Activated T-cell treated with anti-CD3 and anti-CD28 coated beads for 24 hours (primary cell): ENCODE measurements at places on chromosomes 4 and X.

DNA sequence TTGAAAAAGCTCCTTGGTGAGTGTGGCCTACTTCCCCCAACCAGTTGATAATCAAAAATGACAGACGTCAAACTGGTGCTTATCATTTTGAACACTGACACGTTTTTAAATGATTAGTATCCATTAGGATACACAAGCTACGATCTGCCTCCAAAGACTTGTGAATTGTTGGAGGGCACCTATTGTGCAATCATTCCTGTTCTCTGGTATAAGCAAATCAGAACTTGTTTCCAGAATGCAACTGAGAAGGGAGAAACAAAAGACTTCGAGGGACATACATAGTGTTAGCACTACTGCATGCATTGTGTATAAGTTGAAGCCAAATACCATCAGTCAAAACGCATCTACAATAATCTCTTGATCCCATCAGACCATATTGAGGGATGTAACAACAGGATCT lies 11.6 kb downstream of the NPY2R start:
- DNase-seq: no peak

DNA sequence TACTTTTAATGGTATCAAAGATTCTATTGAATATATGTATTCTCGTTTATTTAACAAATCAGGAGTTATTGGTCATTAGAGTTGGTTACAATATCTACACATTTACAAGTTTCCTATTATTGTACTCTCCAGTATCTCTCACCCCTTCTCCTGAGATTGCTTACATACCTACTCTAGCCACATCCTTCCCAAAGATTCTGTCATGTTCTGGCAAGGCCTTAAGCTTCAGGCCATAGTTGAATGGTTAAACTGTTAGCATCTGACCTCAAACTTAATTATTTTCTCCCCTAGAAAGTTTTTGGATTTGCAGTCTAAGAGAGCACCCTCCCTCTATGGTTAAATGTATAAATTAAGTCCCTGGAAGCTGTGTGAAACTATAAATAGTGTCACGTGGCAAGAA lies 784.2 kb downstream of the GLUD2 start:
- no peak for DNase-seq

DNA sequence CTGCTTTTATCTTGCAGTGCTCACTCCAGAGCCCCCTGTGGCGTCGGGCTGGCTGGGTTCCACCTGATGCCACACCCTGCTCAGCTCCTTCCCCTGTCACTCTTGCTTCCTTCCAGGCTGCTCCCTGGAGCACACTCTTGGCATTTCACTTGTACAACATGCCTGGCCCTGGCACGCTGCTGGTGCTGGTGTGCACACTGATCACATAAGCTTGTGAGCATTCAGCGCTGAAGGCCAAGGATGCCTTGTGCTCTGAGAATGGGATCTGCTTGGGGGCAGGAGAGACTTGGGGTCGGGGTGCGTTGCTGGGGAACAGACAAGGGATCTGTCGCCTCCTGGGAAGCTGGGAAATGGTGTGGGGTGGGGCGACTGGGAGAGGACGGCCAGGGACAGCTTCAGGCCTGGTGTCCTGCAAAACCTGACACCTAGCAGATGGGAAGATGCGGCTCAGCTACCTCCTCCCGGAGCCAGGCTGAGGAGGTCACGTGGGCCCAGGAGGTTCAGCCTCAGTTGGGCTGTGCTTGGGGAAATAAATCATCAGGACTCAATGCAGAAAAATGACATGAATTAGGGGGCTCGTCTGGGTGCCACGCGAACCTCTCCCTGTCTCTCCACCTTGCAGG lies 108.5 kb downstream of the PHKA2 start:
- no peak for DNase-seq

- DNase-seq: no peak
Measured at GRCh38 chr4:67436742-67437141, 108.6 kb downstream of the CENPC start.

GRCh38 chr4:132866616-132867015 lies 282.5 kb upstream of the PCDH10 start:
- no peak for DNase-seq

DNA sequence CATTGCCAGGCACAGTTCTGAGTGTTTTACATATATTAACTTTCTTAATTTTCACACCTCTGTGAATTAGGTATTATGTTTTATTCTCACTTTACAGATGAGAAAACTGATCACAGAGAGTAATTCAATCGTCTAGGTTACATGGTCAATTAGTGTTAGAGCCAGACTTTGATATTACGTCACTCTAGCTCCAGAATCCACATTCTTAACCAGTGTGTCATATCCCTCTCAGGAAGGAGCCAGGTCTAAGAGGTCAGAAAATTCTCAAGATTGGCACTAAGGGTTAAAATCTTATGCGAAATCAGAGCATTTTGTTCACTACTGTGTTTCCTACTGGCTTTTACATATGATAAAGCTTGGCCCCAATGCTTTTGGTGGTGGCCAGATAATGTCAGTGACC lies 7.4 kb downstream of the DMP1 start:
- no peak for DNase-seq

- no peak for DNase-seq
Measured at GRCh38 chr4:98921292-98921691, 7.6 kb downstream of the EIF4E start.

GRCh38 chrX:120367402-120368109 lies 5.7 kb downstream of the ATP1B4 start:
- no peak for DNase-seq

DNA sequence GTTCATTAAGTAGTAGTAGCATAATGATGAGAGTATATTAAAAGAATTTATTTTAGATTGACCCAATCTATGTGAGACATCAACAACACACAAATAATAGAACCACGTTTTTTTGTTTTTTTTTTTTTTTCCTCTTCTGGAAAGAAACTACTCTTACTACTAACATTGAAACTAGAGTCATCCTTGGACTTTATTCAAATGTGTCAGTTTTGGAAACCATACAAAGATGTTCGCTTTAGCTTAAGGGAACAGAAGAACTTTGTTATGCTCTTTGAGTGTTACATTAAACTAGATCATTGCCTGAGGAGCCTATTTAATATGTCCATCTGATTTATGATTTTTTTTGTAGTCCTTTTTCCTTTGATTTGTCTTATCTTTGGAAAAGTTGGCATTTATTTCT lies 166.7 kb downstream of the RPA4 start:
- DNase-seq: no peak

DNA sequence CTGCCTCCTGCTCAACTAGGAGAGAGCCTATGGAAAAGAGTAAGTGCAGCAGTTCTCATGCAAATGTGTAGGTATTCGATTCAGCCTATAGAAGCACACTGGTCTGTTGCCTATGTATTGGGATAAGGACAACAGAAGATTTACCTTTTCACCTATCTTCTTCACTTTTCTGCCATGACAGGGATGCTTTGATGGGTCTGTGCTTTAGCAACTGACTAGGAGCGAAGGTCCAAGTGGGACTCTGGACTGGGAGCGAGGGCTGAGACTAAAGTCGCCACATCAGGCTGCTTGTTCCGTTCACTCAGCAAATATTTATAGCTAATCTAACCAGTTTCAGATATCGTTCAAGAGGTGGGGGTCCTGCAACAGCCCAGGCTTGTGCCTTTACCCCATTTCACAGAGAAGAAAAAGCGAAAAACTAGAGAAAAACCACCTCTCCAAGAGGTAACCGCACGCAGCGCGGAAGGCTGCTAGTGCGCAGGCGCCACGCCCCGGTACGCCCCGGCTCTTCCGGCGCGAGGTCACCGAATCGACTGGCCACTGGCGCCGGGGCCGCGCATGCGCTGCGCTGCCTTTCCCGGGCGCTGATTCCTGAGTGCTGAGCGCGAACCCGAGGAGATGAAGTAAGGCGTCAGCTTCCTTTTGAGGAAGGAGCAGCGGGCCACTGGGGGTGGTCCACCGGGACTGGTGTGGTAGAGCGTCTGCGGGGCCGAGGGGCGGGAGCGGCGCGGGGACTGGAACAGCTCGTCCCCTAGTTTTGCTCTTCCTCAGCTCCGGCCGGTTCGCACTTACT lies at the start of gene RBMX2:
TSS of gene RBMX2 (plus strand) at position 573 of the 793 bp plus-strand sequence. CDS start at position 619, 46 bp downstream.
- peak; percentile 54 for DNase-seq

DNA sequence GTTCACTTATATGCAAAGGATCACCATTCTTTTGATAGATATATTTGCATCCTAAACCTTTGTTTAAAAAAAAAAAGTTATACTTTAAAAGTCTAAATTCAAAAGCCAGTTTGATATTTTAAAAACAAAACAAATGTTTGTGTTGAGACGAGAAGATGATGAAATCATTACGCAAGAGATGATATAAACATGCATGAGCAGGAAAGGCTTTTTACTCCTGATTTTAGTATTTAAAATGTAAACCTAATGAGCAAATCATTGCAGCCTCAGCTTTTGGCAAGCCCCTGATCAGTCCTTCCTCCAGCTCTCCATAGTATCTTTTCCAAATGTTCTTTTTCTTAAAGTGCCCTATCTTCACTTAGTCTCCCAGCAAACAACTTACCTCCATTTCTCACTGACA lies 115.6 kb downstream of the ARAP2 start:
- DNase-seq: no peak

GRCh38 chr4:17385403-17385802 lies 126.5 kb downstream of the QDPR start:
- no peak for DNase-seq

- no peak for DNase-seq
Measured at GRCh38 chr4:73709451-73710033, 30.8 kb upstream of the CXCL8 start.

- DNase-seq: no peak
Measured at GRCh38 chrX:119512146-119512800, 44.0 kb downstream of the SLC25A5 start.

- DNase-seq: no peak
Measured at GRCh38 chr4:102734591-102735385, 26.0 kb downstream of the MANBA start.

- no peak for DNase-seq
Measured at GRCh38 chr4:3654036-3654807, 112.0 kb upstream of the ADRA2C start.

DNA sequence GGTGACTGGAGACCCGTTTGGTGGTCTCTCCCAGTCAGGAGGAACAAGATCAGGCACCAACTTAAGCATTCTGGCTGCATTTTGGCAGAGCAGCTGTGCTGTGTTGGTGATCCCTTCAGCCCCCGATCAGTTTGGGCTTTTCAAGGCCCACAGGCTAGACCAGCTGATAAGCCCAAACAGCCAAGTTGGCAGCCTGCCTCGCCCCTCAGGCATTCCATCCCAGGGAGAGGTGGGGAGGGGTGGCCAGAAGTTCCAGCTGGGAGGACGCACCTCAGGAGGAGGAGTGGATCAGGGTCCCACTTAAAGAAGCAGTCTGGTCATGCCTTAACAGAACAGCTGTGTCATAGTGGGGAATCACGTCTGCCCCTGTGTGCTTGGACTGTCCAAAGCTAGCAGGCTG lies 105.8 kb downstream of the CHIC1 start:
- no peak for DNase-seq

GRCh38 chrX:39577206-39577984 lies 520.4 kb downstream of the BCOR start:
- DNase-seq: no peak

DNA sequence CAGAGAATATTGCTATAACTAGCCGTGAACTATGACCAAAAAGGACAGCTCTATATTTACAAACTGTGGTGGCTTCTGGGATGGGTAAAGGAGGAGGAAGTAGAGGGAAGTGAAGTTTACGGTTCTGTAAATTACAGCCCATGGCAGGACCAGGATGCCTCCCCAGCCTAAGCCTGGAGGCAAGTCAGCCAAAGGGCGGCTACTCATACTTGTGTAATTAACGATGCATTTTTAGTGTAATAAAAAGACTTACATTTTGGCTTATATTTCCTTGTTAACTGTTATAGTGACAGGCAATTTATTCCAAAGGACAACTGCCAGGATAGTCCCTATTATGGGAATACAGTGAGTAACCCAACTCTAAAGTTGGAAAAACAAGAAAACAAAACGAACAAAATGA lies 139.9 kb upstream of the OTUD4 start:
- no peak for DNase-seq

- DNase-seq: no peak
Measured at GRCh38 chr4:123877551-123877950, 481.0 kb downstream of the SPRY1 start.

DNA sequence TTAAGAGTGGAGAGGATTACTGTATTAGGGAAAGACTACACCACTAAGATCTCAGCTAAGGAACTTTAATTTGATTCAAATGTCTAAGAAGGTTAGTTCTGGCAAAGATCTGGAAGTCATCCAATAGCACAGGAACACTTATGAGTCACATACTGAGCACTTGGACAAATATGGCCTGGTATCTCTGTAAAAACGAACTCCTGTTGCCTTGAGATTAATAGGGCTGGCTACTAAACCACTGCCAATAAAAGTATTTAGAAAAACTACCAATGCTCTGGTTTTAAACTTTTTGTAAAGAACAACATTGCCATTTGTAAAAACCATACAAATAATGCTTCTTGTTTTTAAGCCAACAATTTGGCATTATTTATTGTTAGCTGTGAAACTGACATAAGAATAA lies 70.5 kb downstream of the SEC24D start:
- DNase-seq: no peak

DNA sequence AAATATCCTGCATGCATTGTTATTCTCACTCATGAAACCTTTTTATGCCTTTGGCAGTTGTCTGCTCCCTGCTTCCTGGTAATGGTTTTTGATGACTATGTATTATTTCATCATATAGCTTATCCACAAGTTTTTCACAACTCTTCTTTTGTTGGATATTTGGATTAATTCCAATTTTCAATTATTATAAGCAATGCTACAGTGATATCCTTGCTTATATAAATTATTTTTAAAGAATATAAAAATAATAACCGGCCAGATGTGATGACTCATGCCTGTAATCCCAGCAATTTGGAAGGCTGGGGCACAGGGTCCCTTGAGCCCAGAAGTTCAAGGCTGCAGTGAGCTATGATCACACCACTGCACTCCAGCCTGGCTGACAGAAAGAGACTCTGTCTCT lies 47.0 kb downstream of the ASIC5 start:
- no peak for DNase-seq
